ENCODE measurements at places on chromosomes 16 and 17. TPM values are rescaled to one million over a fixed set of nuclear protein-coding genes. Genes with fewer than 3 reads are reported as not detected.
A peak's percentile ranks its signal among the peaks of the same experiment; 100 is the strongest.

ZNF319 gene
- polyA plus RNA-seq, result 4.7 TPM

MYH1 gene
- not detected for polyA plus RNA-seq

EPOP gene
- not detected for polyA plus RNA-seq

KAT2A gene
- 2.0 TPM for polyA plus RNA-seq

RCVRN gene
- polyA plus RNA-seq, result not detected

TBC1D24 gene
- polyA plus RNA-seq, result 5.9 TPM

GRCh38 chr17:77349976-77350830 is 209.4 kb downstream of the SEC14L1 start:
- no peak overlapping the region for H3K4me3 ChIP-seq
- DNase-seq, result no peak

- no peaks in the 10 kb centered on the region for H3K27me3 ChIP-seq
- no peak overlapping the region for H3K4me3 ChIP-seq
- H3K27ac ChIP-seq, result no peak overlapping the region
Observed at GRCh38 chr17:41710472-41711090, 1.6 kb upstream of the GAST start.

GRCh38 chr16:69267633-69268032 is 43.5 kb upstream of the VPS4A start:
- H3K4me3 ChIP-seq, result no peak overlapping the region
- H3K36me3 ChIP-seq, result no peaks in the 10 kb centered on the region
- DNase-seq, result no peak
- H3K4me1 ChIP-seq, result no peaks in the 10 kb centered on the region
- H3K27me3 ChIP-seq, result no peaks in the 10 kb centered on the region

DNA sequence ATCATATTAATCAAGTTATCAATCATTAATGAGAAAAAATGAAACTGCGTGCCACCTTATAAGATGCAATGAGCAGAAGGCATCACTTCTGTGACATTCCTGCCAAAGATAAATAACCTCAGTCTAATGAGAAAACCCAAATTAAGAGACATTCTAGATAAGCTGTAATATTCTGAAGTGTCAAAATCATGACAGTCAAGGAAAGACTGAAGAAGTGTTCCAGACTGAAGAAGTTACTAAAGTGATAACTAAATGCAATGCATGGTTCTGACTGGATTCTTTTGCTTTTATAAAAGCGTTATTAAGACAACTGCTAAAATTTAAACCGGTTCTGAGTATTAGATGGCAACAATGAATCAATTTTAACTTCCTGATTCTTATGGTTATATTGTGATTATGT is 30.9 kb downstream of the BRIP1 start:
- H3K4me3 ChIP-seq, result no peak overlapping the region
- no peaks in the 10 kb centered on the region for H3K4me1 ChIP-seq
- no peaks in the 10 kb centered on the region for H3K27me3 ChIP-seq
- no peak overlapping the region for H3K27ac ChIP-seq
- DNase-seq, result no peak
- H3K36me3 ChIP-seq, result no peaks in the 10 kb centered on the region

DNA sequence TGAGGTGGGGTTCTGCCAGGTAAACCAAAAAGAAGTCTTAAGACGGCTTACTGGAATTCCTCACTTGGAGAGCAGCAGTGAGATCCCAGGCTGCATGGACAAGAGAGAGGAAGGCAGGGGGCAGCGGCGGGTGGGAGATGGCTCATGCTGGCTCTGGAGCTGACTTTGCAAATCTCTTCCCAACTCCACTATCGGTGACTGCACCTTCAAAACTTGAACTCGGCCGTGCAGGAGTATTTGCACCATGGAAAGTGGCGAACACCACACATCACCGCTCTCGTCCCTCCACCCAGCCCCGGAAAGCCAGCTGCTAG is 16.7 kb downstream of the CA5A start:
- H3K27me3 ChIP-seq, result no peaks in the 10 kb centered on the region
- H3K4me3 ChIP-seq, result no peak overlapping the region
- H3K27ac ChIP-seq, result no peak overlapping the region
- peaks cover 7% of the 10 kb centered on the region for H3K4me1 ChIP-seq

DNA sequence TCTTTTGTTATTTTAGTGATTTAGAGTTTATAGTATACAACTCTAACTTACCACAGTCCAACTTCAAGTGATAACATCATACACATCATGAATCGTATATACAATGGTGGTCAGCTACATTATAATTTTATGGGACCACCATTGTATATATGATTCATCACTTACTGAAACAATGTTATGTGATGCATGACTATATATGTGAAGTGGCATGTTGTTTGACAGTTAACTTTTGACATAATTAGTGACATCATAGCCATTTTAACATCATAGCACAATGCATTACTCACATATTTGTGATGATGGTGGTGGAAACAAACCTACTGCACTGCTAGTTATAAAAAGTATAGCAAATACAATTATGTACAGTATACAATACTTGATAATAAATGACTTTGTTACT is 21.9 kb downstream of the DYNLL2 start:
- no peaks in the 10 kb centered on the region for H3K36me3 ChIP-seq
- no peaks in the 10 kb centered on the region for H3K4me1 ChIP-seq
- no peak for DNase-seq
- no peak overlapping the region for H3K27ac ChIP-seq

GRCh38 chr17:29433541-29433940 is 43.4 kb downstream of the TAOK1 start:
- H3K4me1 ChIP-seq, result no peaks in the 10 kb centered on the region
- H3K36me3 ChIP-seq, result peaks cover 19% of the 10 kb centered on the region
- DNase-seq, result no peak

DNA sequence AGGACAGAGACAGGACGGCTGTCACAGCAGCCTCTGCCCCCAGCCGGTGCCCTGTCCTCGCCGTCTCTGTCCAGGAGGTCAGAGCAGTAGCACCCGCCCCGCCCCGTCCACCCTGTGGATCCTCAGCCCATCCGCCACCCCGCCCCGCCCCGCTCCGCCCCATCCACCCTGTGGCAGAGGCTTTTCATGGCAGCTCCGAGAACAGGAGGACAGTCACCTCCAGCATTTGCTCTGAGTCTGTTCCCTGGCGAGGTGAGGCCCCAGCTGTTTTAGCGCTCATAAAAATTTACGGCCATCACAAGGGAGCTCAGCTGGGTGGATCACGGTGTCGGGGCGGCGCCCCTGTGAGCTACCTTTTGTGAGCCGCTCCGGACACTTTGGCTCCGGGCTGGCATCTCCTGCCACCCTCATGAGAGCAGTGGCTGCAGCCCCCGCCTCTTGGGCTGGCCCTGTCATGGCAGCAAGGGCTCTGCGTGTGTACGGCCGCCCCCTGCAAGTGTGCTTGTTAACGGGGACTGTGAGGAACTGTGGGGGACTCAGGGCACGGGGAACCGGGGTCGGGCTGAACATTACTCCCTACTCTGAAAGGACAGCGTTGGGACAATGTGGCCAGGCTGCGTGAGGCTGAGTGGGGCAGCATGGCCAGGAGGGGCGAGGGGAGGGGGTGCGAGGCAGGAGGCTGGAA is 32.3 kb upstream of the GNG13 start:
- H3K4me3 ChIP-seq, result no peak overlapping the region
- H3K27me3 ChIP-seq, result no peaks in the 10 kb centered on the region
- H3K4me1 ChIP-seq, result no peaks in the 10 kb centered on the region
- no peaks in the 10 kb centered on the region for H3K36me3 ChIP-seq
- H3K27ac ChIP-seq, result no peak overlapping the region

DNA sequence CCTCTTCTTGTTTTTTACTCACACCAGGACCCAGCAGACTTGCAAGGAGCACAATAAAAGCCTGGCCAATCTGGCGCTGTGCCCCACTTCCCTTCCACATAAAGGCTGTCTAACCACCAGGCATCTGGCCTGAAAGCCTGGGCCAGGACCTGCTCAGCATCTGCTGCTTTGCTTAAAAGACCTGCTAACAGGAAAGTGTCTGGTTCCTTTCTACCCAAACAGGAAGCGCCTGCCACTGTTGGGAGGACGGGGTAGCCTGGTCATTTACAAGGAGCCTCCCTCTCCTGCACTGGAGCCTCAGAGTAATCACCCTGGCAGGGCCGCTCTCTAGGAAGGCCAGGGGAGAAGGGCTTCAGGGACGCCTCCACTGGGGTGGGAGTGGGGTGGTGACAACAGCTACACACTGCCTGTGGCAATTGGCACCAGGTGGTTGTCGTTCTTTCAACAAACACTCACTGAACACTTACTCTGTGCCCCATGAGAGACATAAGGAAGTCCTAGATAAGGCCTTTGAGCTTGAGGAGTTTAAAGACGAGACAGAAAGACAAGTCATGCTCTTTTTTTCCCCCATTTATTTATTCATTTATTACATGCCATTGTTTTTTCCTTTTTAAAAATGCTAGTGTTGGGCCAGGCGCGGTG is 6.3 kb upstream of the MMP28 start:
- peaks cover 8% of the 10 kb centered on the region for H3K27me3 ChIP-seq
- H3K4me3 ChIP-seq, result no peak overlapping the region
- DNase-seq, result no peak
- peaks cover 8% of the 10 kb centered on the region for H3K4me1 ChIP-seq
- H3K36me3 ChIP-seq, result no peaks in the 10 kb centered on the region

- no peaks in the 10 kb centered on the region for H3K36me3 ChIP-seq
- H3K4me1 ChIP-seq, result no peaks in the 10 kb centered on the region
- peaks cover 3% of the 10 kb centered on the region for H3K27me3 ChIP-seq
- DNase-seq, result no peak
- H3K27ac ChIP-seq, result no peak overlapping the region
Observed at GRCh38 chr16:74035816-74036215, 260.8 kb upstream of the PSMD7 start.

- no peak overlapping the region for H3K4me3 ChIP-seq
- peak; percentile 52 for DNase-seq
- H3K4me1 ChIP-seq, result peaks cover 32% of the 10 kb centered on the region
- H3K27me3 ChIP-seq, result no peaks in the 10 kb centered on the region
- peaks cover 6% of the 10 kb centered on the region for H3K36me3 ChIP-seq
Observed at GRCh38 chr16:12530302-12530701, 273.4 kb downstream of the CPPED1 start.

DNA sequence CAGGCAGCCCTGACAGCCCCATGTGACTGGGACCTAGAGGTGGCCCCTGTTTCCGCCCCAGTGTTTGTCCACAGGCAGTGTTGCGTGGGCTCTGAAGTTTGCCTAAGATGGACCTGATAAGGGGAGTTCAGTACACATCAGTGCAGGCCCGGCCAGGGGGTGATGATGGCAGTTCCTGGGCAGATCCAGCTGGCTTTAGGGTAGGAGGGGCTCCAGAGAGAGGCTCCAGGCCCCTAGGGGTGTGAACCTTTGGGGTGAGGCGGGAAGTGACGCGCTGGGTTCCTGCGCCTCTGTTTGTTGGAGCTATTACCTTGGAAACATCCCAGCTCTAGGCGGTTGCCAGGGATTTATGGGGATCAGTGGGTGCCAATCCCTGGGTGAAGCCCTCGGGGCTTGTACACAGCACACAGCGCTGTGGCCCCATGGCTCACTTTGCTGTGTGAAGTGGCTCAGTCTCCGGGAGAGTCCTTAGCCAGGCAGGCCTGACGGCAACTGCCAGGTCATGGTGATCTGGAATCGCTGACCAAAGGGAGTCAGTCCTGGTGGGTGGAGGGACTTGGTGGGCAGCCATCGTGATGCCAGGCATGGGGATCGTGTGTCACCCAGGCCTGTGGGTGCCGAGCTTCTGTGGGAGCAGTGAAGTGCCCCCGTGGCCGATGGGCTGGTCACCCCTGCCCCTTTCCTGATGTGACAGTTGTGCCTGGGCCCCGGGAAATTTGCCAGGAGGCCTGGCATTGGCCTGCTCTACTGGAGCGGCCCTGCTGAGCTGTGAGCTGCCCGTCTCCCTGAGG is 146.1 kb downstream of the SEC14L1 start:
- no peak for DNase-seq
- H3K27me3 ChIP-seq, result peaks cover 4% of the 10 kb centered on the region
- peaks cover 20% of the 10 kb centered on the region for H3K4me1 ChIP-seq

- DNase-seq, result peak; percentile 99
- peak overlapping the region; percentile 92 for H3K27ac ChIP-seq
- peaks cover 50% of the 10 kb centered on the region for H3K4me1 ChIP-seq
- no peaks in the 10 kb centered on the region for H3K27me3 ChIP-seq
- no peaks in the 10 kb centered on the region for H3K36me3 ChIP-seq
Observed at GRCh38 chr16:55437625-55438024, 41.4 kb upstream of the MMP2 start.

- no peak overlapping the region for H3K27ac ChIP-seq
- no peak overlapping the region for H3K4me3 ChIP-seq
- no peaks in the 10 kb centered on the region for H3K4me1 ChIP-seq
Observed at GRCh38 chr17:45820052-45820780, 24.5 kb upstream of the SPPL2C start.

DNA sequence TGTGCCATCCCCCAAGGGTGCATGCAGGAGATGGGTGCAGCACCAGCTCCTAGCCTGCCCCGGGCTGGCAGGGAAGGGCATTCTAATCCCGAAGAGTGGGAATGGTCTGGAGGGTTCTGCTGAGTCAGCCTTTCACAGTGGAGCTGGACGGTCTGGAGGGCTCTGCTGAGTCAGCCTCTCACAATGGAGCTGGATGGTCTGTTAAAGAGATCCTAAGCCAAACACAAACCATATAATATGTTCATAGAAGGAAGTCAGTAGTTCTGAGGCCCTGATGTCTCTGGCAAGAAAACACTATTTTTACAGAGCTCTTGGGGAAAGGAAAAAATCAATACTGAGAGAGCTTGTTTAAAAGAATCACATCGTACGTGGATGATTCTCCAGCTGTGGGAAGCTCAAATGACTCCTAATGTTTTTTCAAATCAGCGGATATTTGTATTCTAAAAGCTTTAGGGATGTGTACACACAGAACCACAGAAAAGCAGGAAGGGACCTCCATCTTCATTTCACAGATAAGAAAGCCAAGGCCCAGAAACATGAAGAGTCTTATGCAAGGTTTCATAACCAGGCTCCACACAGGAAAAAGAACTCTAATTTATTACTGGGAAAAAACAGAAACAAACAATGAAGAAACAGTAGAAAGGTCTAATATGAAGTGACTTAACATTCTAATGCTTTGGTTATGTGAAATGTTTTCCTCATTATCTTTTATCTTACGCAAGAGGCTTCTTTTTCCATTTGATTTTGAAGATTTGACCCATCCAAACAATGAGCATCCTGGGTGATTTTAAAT is 176.3 kb downstream of the VPS53 start:
- no peaks in the 10 kb centered on the region for H3K27me3 ChIP-seq
- DNase-seq, result peak; percentile 29
- peak overlapping the region; percentile 49 for H3K4me3 ChIP-seq
- H3K27ac ChIP-seq, result peak overlapping the region; percentile 79

GRCh38 chr16:83393196-83393981 is 414.4 kb upstream of the HSBP1 start:
- no peak for DNase-seq
- no peak overlapping the region for H3K4me3 ChIP-seq
- no peaks in the 10 kb centered on the region for H3K27me3 ChIP-seq
- H3K27ac ChIP-seq, result no peak overlapping the region
- no peaks in the 10 kb centered on the region for H3K36me3 ChIP-seq
- H3K4me1 ChIP-seq, result no peaks in the 10 kb centered on the region

Data from CD14-positive monocyte (primary cell).